ENCODE measurements at places on chromosomes 1 and 21.

DNA sequence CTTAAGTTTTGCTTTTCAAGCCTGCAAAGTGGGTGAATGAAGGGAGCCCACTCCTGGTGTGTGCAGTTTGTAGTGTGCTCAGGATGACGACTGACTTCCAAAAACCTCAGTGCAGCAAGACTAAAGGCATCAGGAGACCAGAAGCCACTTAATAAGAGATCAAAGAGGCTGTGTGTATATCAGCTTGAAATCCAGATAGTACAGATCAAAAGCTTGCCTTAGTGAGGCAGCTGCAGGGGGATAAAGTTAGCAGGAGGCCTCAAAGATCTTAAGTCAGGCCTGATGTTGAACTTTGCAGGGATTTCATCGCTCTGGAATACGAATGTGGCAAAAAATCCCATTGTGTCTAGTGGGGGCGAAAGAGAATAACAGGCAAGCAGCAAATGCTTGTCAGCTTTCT is 99.8 kb downstream of the PATJ start:
- no peak for DNase-seq

DNA sequence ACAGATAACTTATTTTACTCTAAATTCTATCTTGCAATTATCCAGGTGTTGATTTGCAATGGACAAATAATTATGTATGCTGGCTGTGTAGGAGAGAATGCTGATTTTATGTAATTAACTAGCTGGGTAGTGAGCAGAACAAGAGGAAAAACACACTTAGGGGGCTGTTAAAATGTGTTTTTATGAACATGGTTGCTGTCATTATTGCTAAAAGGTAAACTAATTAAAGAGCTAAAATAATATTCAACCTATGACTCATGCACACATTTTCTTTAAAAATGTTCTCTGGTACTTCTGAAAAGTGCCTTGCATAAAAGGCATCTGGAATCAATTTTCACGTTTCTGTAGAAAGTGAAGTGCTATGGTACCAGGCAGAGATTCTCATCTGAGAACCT is 192.8 kb upstream of the C8B start:
- no peak for DNase-seq

GRCh38 chr1:161499099-161500039 is 5.9 kb upstream of the FCGR2A start:
- no peak for DNase-seq

GRCh38 chr1:162019006-162019405 is 4.7 kb downstream of the OLFML2B start:
- DNase-seq, result no peak

DNA sequence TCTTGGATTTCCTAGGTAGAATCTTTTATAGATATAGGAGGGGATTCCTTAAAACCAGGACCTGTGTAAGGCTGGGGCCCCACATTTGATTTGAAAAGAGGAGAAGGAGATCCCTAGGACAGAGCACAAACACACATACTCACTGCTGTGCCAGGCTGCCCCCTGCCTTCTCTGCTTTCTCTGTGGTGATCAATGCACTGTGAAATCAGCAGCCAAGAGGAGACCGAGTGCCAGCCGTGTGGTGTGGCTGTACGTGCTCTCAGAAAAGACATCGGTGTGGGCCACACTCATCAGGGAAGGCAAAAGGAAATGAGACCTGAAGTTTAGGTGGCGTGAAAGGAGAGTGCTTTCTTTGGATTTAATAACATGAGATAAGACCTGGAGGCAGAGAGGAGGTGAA is 194.2 kb downstream of the ZSCAN20 start:
- DNase-seq, result no peak

DNA sequence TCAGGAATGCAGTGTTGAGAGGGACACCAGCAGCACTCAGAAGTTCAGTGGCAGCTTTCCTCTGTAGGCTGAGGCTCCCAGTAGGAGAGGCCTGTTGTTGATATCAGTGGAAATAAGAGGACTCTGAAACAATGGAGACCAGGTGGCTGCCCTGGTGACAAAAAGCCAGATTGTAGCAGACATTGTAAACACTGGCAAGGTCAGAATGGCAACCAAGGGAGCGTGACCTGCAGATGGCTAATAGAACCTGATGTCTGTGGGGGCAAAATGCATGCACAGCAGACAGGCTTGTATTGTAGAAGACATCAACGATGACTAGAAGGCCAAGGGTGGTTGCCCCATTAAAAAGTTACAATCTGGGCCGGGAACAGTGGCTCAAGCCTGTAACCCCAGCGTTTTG is 53.1 kb upstream of the GPR37L1 start:
- DNase-seq, result no peak

- DNase-seq, result no peak
These were observed 18.4 kb downstream of the HIPK1 start for GRCh38 chr1:113947388-113948107.
